ENCODE measurements at places on chromosomes 3 and 15.

GRCh38 chr3:24342275-24342674 is 152.4 kb downstream of the THRB start:
- DNase-seq: no peak

DNA sequence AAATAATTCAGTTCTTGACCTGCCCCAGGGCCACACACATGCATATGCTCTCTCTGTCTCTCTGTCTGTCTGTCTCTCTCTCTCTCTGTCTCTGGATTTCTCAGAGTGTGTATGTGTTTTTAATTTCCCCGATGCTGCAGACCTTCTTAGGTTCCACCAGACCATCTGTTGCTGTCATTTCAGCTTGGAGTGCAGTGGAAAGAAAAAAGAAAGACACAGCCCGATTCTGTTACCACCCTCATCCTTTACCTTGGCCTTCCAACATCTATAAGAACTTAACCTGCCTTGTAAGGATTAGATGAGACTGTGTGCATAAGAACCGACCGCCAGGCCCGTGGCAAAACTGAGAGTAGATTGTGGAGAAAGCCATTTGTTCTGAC is 9.7 kb upstream of the PGPEP1L start:
- DNase-seq: no peak

DNA sequence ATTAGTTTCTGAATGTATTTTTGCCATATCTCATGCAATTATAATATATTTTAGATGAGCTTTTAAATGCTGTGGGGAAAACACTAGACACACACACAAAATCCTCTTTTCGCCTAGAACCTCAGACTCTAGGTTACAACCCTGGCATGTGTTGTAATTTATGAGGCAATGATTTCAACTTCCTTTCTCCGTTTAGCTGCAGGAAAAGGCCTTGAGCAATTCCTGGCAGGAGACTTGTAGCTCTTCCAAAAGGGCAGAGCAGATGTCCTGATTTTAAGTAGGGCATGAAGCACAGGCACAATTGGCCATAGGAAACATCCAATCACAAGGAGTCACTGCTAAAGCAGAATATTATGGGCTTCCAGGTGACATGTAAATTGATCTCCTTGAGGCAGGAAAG is 82.0 kb downstream of the GPR156 start:
- DNase-seq: no peak

GRCh38 chr3:58117561-58118181 is 93.1 kb downstream of the DNASE1L3 start:
- no peak for DNase-seq

- DNase-seq: no peak
Observed at GRCh38 chr3:28125342-28125741, 116.1 kb upstream of the CMC1 start.

DNA sequence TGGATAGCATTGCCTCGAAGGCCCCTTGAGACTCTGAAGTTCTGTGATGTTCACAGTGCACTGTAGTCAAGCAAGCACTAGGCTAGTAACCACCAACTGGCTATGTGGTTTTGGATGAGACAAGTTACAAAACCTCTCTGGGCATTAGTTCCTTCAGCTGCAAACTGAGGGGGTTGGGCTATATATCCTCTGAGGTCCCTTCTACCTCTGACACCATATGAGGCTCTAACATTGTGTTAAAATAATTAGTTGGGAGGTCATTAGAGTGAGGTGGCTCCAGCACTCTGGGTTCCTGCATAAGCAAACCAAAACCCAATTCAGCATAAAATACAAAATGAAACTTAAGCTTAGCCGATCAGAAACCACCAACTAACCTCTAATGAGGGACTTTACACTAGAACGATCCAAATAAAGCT is 209.5 kb upstream of the LRRN1 start:
- DNase-seq: no peak

DNA sequence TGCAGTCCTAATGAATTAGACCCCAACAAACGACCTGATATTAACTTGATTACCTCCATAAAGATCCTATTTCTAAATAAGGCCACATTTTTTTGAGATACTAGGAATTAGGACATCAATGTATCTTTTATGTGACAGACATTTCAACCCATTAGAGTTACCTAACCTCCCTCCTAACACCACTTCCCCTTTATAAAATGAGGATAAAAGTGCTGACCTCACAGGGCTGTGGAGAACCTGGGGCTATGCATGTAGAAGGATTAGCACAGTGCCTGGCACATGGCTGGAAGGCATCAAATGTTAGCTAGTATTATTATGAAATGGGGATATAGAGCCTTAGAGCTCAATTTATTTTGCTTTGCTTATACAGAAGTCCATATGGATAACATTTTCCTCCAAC is 53.5 kb upstream of the LRRN1 start:
- DNase-seq: no peak

GRCh38 chr3:72266016-72266370 is 481.0 kb upstream of the PROK2 start:
- no peak for DNase-seq
